ENCODE measurements at places on chromosomes 6 and 20. TPM values are rescaled to one million over a fixed set of nuclear protein-coding genes. Genes with fewer than 3 reads are reported as not detected.

DNA sequence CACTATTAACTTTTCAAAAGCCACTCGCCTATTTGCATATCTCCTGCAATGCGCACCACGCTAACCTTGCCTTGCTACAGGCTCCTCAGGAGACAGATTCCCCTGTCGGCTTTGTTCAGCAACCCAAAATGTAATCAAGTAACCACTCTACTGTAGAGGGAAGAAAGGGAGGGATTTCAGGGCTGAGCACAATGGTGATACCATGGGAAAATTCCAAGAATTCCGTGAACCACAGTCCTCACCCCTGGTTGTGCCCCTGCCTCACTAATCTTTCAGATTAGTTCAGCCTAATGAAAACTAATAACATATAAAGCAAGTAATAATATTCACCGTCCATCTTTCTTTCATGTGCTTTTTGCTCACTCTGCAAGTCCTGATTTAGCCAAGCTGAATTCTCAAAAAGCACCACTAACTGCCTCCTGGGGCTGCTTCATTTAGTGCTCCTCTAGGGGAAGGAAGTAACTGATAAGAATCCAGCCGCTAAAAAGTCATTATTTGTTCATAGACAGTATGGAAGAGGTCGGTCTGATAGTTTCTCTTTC, 6.6 kb downstream of the CITED2 start:
- no peak for DNase-seq

- DNase-seq = no peak
Observed at GRCh38 chr6:21091411-21091810, 502.1 kb upstream of the SOX4 start.

GRCh38 chr6:4170297-4170696, 34.9 kb upstream of the ECI2 start:
- DNase-seq = no peak

The DOP1A gene
- total RNA-seq = 43.1 TPM

The SLC9A8 gene
- total RNA-seq = 35.0 TPM

The BNIP5 gene
- total RNA-seq = not detected

- no peak for DNase-seq
Observed at GRCh38 chr20:33636776-33637175, 25.4 kb upstream of the C20orf144 start.

All from ureter (tissue), 1 donor.